ENCODE measurements at places on chromosomes 6 and 20. TPM values are rescaled to one million over a fixed set of nuclear protein-coding genes. Genes with fewer than 3 reads are reported as not detected.

TAGAP gene
- not detected for total RNA-seq

PRR18 gene
- not detected for total RNA-seq

NKX2-2 gene
- total RNA-seq, result not detected

ARFGEF3 gene
- 9.5 TPM for total RNA-seq

NKX2-4 gene
- not detected for total RNA-seq

OR2H1 gene
- total RNA-seq, result not detected

AIF1 gene
- total RNA-seq, result not detected

HAO1 gene
- total RNA-seq, result not detected

PCSK2 gene
- total RNA-seq, result not detected

DNA sequence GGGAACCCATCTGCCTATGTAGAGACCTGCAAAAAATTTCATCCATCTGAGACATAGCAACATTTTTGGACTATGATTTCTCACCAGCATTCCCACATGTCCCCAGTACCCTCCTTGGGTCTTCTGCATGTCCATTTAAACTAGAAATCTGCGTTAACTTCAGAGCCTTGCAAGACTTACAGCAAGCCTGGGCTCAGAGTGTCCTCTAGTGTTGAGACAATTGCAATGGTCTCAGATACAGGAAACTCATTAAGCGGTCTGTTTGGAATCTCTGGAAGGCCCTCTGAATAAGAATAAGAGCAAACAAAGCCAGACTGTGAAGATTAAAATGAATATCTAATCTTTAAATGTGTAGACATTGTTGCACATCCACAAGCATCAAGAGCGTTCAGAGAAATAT lies 20.5 kb upstream of the PI3 start:
- no peak for DNase-seq

GRCh38 chr6:159052720-159053119 lies 7.9 kb upstream of the TAGAP start:
- no peak for DNase-seq

DNA sequence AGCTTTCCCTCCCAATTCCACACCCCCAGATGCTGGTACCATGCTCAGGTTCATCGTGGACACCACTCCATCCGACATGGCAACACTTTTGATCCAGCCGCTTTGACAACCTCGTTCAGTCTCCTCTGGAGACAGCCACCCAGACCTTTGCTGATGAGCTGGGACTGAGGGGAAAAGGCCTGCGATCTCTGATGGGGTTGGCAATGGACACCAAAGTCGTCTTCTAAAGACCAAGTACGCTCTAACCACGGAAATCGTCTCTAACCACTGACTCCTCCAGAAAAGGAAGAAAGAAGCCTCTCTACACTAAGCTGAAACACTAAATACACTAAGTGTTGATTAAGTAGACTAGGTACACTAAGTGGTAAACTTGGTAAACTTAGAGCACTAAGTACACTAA lies 26.1 kb upstream of the HLA-E start:
- no peak for DNase-seq

- no peak for DNase-seq
Observed at GRCh38 chr20:44394452-44394701, 38.9 kb downstream of the HNF4A start.

DNA sequence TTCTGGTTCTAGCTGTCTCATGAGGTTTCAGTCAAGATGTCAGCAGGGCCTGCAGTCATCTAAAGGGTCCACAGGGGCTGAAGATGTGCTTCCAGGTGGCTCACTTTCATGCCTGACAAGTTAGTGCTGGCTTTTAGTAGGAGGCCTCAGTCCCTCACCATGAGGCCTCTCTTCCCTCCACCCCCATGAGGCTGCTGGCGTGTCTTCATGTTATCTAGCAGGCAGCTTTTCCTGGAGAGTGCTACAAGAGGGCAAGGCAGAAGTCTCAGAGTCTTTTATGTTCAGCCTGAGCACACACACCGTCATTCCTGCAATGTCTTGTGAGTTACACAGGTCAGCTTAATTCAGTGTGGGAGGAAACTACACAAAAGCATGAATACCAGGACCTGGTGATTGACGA lies 769.9 kb downstream of the HDGFL1 start:
- DNase-seq, result no peak

DNA sequence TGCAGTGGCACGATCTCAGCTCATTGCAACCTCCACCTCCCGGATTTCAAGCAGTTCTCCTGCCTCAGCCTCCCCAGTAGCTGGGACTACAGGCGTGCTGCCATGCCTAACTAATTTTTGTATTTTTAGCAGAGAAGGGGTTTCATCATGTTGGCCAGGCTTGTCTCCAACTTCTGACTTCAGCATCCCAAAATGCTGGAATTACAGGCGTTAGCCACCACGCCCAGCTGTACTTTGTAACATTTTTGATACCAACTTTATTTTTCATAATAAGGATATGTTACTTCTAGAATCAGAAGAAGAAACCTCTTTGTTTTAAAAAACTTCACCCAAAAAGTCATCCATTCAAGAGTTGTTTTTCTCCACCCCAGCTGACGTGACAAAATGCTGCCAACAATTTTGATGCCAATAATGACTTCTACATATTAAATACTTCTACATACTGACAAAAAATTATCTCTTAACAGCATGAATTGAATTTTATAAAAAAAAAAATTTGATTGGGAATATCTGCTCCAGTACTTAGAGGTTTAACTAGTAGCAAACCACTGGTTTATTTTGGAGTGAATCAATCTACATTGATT lies 22.5 kb upstream of the PRIM2 start:
- DNase-seq, result no peak

GRCh38 chr6:103516336-103516735 lies 1343.4 kb downstream of the HACE1 start:
- no peak for DNase-seq

GRCh38 chr6:32589596-32590449 lies at the start of gene HLA-DRB1:
TSS of gene HLA-DRB1 (minus strand) at chr6:32589848. CDS start at chr6:32589742, 106 bp downstream.
- no peak for DNase-seq

GRCh38 chr6:75396005-75396800 lies 97.4 kb downstream of the FILIP1 start:
- no peak for DNase-seq

DNA sequence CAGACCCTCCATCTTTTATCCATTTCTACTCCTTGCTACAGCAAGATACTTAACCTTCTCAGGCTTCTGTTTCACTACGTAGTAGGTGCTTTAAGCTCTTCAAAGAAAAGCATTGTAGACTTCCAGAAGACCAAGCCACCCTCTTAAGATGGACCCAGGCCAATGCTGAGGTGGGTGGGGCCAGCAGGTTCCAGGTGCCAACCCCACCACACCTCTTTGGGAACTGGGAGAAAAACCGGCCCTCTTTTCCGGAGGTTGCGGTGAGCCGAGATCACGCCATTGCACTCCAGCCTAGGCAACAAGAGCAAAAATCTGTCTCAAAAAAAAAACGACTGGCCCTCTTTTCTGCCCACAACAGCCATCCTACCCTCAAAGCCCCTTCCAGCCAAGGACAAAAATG lies 10.6 kb upstream of the HMGA1 start:
- DNase-seq, result no peak

- no peak for DNase-seq
Observed at GRCh38 chr6:140045116-140045515, 670.7 kb upstream of the CITED2 start.

DNA sequence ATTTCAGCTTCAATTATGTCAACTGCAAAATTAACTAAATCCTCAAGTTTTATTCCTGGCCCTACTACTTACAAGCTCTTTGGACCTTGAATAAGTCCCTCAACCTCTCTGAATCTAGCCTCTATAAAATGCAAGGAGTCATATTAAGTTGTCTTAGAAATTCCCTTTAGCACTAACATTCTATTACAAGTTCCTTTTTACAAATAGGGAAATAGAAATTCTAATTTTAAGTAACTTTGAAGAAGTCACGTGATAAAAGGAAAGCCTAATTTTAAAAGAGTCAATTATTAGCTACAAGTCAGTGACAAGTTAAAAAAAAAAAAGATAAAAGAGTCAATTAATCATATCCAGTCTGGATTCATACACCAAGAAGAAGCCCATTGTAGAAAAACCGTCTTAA lies 24.6 kb upstream of the GTF3C6 start:
- DNase-seq, result no peak

- no peak for DNase-seq
Observed at GRCh38 chr20:2815242-2815900, 584 bp downstream of the C20orf141 start.

DNA sequence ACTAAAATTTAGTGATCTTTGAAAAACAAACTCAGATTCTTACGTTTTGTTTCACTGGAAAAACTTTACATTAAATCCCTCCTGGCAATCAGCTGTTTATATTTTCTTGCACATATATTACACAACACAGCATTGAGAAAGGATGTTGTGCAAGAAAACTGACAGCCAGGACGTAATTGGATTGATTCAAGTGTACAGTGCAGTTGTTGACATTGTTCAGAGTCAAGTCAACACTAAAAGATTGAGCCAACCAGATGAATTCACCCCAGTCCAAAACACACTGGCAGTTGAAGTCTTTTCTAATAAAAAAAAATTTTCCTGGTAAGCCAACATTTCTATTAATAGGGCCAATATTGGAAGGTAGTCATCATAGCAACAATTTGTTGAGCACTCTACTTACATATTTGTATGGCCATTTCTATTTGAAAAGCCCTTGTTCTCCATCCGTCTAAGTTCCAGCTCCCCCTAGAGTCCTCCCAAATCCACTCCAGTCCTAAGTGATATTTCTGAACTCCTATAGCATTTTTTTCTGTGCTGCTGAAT lies 20.9 kb upstream of the VNN1 start:
- DNase-seq, result no peak

DNA sequence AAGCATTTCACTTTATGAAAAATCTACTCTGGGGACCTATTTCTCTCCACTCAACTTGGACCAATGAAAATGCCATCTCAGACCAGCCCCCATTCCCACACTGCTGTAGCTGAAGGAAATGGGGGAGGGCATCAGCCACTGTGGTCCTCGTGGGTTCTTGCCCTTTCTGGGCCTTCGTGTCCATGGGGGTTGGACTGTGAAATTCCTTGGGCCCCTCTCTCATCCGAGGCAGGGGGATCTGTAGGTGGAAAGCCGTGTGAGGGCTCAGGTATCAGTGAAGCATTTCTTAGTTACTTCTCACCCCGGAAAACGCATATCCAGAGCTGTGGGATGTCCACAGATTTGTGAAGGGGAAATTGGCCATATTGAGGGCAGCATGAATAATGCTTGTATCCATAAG lies 147.9 kb downstream of the CDC5L start:
- DNase-seq, result no peak

All from epithelial cell of proximal tubule (primary cell).